ENCODE measurements at places on chromosomes 7 and 10. TPM values are rescaled to one million over a fixed set of nuclear protein-coding genes. Genes with fewer than 3 reads are reported as not detected.

DNA sequence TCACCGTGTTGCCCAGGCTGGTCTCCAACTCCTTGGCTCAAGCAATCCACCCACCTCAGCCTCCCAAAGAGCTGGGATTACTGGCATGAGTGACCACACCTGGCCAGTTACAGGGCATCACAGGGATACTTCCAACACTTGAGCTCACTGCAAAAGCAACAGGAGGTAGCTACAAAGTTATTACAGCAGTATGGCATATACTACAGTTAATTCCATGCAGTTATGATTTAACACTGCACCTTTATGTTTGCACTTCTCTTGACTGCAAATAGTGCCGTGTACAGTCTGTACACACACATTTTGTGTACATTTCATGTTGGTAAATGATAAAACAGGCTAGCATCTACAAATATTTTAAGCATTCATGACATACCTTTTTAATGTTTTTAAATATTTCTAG lies 21.3 kb downstream of the SRPK2 start:
- H3K36me3 ChIP-seq: no peaks in the 10 kb centered on the region
- no peak overlapping the region for H3K4me3 ChIP-seq
- H3K27ac ChIP-seq: no peak overlapping the region
- H3K4me1 ChIP-seq: peaks cover 12% of the 10 kb centered on the region
- no peak for DNase-seq

- peak overlapping the region; percentile 49 for H3K4me3 ChIP-seq
- 0 out of 2 replicates have a peak, but pooled peaks cover 9% of the 10 kb centered on the region for H3K4me1 ChIP-seq
- peak; percentile 94 for DNase-seq
- H3K27ac ChIP-seq: no peak overlapping the region
- no peaks in the 10 kb centered on the region for H3K36me3 ChIP-seq
Measured at GRCh38 chr7:1059200-1060091, 15.1 kb downstream of the GPR146 start.

GRCh38 chr7:512541-513311 lies 6.9 kb downstream of the PDGFA start:
- H3K27me3 ChIP-seq: peaks cover 8% of the 10 kb centered on the region
- no peaks in the 10 kb centered on the region for H3K36me3 ChIP-seq
- H3K4me1 ChIP-seq: peaks cover 24% of the 10 kb centered on the region
- H3K4me3 ChIP-seq: no peak overlapping the region
- H3K27ac ChIP-seq: no peak overlapping the region

DNA sequence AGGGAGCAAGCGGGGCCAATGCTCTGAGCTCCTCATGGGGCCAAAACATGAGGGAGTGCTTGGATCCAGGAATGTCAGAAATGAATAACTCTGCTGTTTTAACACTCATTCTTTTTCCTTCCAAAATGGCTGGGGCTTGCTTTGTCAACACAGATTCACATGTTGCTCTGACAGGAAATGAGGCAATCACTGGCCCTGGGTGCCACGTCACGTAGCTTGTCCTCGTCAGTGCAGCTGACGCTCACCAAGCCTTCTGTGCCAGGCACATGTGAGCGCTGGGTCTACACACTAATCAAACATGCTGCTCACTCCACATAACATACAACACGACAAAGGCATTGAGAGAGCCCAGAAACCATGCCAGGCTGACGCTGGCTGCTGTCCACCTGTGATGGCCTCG lies 198.9 kb downstream of the WDR37 start:
- no peak overlapping the region for H3K4me3 ChIP-seq
- H3K4me1 ChIP-seq: no peaks in the 10 kb centered on the region
- no peaks in the 10 kb centered on the region for H3K36me3 ChIP-seq
- H3K27ac ChIP-seq: no peak overlapping the region
- no peaks in the 10 kb centered on the region for H3K27me3 ChIP-seq
- no peak for DNase-seq

GRCh38 chr7:22622116-22622785 lies 104.7 kb upstream of the IL6 start:
- DNase-seq: no peak
- no peaks in the 10 kb centered on the region for H3K27me3 ChIP-seq
- H3K4me3 ChIP-seq: no peak overlapping the region
- H3K27ac ChIP-seq: no peak overlapping the region

- no peaks in the 10 kb centered on the region for H3K27me3 ChIP-seq
- H3K27ac ChIP-seq: no peak overlapping the region
- no peaks in the 10 kb centered on the region for H3K36me3 ChIP-seq
- no peak overlapping the region for H3K4me3 ChIP-seq
- peaks cover 46% of the 10 kb centered on the region for H3K4me1 ChIP-seq
- no peak for DNase-seq
Measured at GRCh38 chr7:69739190-69739589, 140.9 kb downstream of the AUTS2 start.

- H3K27me3 ChIP-seq: no peaks in the 10 kb centered on the region
- H3K36me3 ChIP-seq: no peaks in the 10 kb centered on the region
- no peak overlapping the region for H3K4me3 ChIP-seq
- no peaks in the 10 kb centered on the region for H3K4me1 ChIP-seq
Measured at GRCh38 chr7:66899552-66900280, 21.3 kb upstream of the TMEM248 start.

COL13A1 gene
- total RNA-seq: 7.1 TPM

CNNM1 gene
- 0.90 TPM for total RNA-seq

DYDC2 gene
- 8.1 TPM for total RNA-seq

FKBP6 gene
- not detected for total RNA-seq

RET gene
- total RNA-seq: 9.8 TPM

MRLN gene
- total RNA-seq: not detected

All from GM23338 (cell line).